Progenitor cell of endocrine pancreas (in vitro differentiated cells): ENCODE measurements at places on chromosomes 2 and 18. TPM values are rescaled to one million over a fixed set of nuclear protein-coding genes. Genes with fewer than 3 reads are reported as not detected.

ARHGAP15 gene
- total RNA-seq, result not detected in 2 replicates

GRCh38 chr2:217182926-217183325 is 323.1 kb upstream of the TNP1 start:
- DNase-seq, result no peak
- H3K27ac ChIP-seq, result no peak overlapping the region
- no peak overlapping the region for H3K4me3 ChIP-seq

NCKAP5 gene
- 1.2 and 1.7 TPM in 2 replicates for total RNA-seq

DNA sequence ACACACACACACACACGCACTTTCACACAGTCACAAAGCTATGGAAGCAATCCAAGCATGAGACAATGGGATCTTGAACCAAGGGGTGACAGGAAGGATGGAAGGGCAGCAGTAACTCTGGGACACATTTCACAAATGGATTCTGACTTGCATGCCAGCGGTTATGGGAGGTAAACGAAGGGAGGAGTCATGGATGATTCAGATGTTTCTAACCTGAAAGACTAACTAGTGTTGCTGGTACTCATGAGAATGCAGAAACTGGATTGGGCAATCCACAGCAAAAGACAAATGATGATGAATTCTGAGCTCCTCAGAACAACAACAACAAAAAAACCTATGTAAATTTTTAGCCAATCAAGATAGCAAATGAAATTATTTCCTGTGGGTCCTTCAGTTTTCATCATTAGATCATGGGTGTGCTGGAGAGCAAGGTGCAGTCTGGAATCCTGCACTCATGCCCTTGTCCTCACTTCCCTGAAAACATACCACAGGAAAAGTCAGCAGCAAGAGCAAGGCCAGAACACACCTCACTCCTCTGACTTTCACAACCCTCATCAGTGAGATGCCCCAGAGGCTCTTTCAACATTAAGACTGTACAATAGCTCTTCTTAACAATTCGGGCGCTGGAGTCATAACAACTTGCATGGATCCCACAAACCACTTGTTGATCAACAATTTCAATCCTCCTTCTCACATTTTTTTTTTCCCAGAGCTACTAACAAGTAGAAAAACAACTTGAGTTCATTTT is 32.6 kb downstream of the ABCA12 start:
- no peaks in the 10 kb centered on the region for H3K4me1 ChIP-seq
- H3K27ac ChIP-seq, result no peak overlapping the region
- no peak overlapping the region for H3K4me3 ChIP-seq

MEP1B gene
- total RNA-seq, result not detected in 2 replicates

CD8B2 gene
- not detected in 2 replicates for total RNA-seq

GRCh38 chr2:20568501-20569463 is 82.1 kb downstream of the HS1BP3 start:
- no peaks in the 10 kb centered on the region for H3K36me3 ChIP-seq
- H3K27me3 ChIP-seq, result peaks cover 7% of the 10 kb centered on the region
- peaks cover 20% of the 10 kb centered on the region for H3K4me1 ChIP-seq
- no peak overlapping the region for H3K27ac ChIP-seq

ALPG gene
- not detected in 2 replicates for total RNA-seq

DNA sequence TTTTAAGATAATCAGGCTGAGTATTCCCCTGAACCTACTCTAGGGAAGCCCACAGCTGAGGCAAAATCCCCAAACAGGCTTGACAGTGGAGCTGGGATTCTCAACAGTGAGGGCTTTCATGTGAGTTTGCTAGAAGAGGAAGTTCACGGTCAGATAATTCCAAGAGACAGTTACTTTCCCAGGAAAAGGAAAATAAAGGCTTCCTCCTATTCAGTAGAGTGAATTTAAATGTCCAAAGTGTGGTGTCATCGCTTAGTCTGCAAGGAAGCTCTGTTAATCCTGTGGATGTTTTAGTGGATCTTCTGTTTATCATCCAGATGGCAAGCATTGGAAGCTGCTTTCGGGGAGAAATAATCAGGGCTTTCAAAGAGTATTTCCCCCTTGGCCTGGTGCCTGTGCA is 119.8 kb downstream of the RPIA start:
- H3K27me3 ChIP-seq, result no peaks in the 10 kb centered on the region
- no peak overlapping the region for H3K27ac ChIP-seq
- no peaks in the 10 kb centered on the region for H3K36me3 ChIP-seq
- H3K4me1 ChIP-seq, result peaks cover 3% of the 10 kb centered on the region
- H3K4me3 ChIP-seq, result no peak overlapping the region

- no peaks in the 10 kb centered on the region for H3K4me1 ChIP-seq
- H3K36me3 ChIP-seq, result no peaks in the 10 kb centered on the region
- no peak overlapping the region for H3K27ac ChIP-seq
- H3K27me3 ChIP-seq, result no peaks in the 10 kb centered on the region
Measured at GRCh38 chr2:195967336-195967735, 101.3 kb downstream of the DNAH7 start.

QPCT gene
- total RNA-seq, result 2.7 TPM in 2 replicates

DNA sequence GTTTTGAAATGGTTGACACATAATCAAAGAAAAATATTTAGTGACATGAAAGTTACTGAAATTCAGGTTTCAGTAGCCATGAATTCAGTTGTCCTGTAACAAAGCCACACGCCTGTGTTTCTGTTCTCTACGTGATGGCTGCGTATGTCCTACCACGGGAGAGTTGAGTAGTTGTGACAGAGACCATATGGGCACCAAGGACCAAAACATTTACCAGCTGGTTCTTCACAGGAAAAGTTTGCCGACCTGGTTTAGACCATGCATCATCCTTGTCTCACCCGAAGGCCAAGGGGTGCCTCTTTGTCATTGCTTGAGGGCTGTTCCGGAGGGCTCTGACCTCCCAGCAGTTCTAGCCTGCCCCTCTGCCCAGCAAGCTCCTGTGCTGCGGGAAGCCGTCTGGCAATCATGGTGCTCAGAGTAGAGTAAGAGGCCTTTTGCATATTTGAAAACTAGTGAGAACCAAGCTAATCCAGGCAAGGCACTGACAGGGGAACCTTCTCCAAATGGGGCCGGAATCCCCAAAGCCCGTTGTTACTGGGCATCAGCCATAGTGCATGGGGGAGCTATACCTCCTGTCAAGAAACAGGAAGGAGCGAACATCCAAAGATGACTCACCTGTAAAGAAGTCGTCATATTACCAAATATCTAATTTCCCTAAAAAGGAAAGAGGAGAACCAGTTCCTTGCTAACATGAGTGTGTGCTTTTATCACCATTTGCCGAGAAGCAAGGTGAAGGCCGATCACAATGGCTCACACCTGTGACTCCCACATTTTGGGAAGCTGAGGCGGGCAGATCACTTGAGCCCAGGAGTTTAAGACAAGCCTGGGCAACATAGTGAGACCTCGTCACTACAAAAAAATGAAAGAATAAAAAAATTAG is 92.6 kb upstream of the RAB12 start:
- no peak overlapping the region for H3K4me3 ChIP-seq
- H3K27ac ChIP-seq, result no peak overlapping the region
- peaks cover 5% of the 10 kb centered on the region for H3K27me3 ChIP-seq
- DNase-seq, result no peak
- H3K4me1 ChIP-seq, result no peaks in the 10 kb centered on the region
- H3K36me3 ChIP-seq, result no peaks in the 10 kb centered on the region

DNA sequence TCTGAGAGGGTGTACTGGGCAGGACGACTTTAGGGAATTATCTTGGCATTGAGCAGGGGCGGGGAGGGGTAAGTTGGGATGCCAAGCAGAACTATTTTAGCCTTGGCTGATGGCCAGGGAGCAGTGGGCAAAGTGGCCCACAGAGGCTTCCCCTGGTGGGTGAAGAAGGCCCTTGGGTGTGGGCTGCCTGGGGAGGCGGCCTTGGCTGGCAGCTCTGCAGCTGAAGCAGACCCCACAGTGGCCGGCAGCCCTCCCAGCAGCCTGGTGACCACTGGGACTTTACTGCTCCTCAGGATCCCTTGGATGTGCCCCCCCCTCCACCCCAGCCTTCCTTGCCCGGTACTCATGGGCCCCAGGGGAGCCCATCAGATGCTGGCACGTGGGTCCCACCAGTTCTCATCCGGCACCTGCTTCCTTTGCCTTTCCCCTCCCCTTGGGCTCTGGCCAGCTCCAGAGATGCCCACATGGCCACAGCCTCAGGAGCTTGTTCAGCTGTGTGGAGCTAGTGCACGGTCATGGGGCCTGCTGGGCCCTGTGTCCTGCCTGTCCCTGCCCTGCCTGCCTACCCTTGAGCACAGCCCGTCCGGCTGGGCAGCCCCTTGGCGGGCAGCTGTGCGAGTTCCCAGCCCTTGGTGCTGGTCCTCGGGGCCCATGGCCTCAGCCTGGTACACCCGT is 122.1 kb upstream of the HS6ST1 start:
- H3K27ac ChIP-seq, result peak overlapping the region; percentile 69
- peak; percentile 5 for DNase-seq
- no peak overlapping the region for H3K4me3 ChIP-seq
- no peaks in the 10 kb centered on the region for H3K36me3 ChIP-seq
- peaks cover 19% of the 10 kb centered on the region for H3K27me3 ChIP-seq
- peaks cover 12% of the 10 kb centered on the region for H3K4me1 ChIP-seq

DNA sequence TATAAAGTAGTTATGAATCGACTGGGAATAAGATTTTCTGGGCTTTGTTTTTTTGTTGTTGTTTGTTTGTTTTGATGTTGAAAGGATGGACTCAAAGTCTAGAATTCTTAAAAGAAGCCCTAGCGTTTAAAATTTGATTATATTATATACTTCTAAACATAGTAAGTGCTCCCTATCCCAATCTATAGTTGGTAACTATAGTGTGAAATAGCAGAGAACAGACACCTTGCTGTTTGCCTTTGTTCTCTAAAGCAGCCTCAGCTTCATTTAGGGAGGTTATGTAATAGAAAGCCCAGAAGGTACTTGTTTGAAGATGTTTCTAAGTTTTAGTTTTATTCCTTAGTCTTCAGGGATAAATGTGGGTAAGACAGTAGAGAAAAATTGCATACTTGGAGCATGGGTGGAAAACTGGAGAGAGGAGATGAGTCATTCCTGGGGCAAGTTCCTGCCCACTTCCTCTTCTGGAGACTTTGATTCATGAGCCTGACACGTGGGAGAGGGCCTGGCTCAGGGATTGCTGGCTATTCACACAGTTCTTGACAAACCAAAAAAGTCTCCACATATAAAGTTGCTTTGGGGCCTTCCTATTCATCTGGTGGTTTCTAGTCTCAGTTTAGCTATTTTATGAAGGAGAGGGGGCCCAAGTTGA is 131.9 kb downstream of the MYO1B start:
- peaks cover 40% of the 10 kb centered on the region for H3K4me1 ChIP-seq
- peaks cover 16% of the 10 kb centered on the region for H3K36me3 ChIP-seq
- H3K27me3 ChIP-seq, result no peaks in the 10 kb centered on the region
- H3K27ac ChIP-seq, result peak overlapping the region; percentile 57
- no peak for DNase-seq
- H3K4me3 ChIP-seq, result no peak overlapping the region

- H3K27ac ChIP-seq, result no peak overlapping the region
- no peak overlapping the region for H3K4me3 ChIP-seq
- H3K27me3 ChIP-seq, result no peaks in the 10 kb centered on the region
- H3K4me1 ChIP-seq, result no peaks in the 10 kb centered on the region
Measured at GRCh38 chr18:39647627-39648534, 2082.3 kb upstream of the CELF4 start.

- no peaks in the 10 kb centered on the region for H3K36me3 ChIP-seq
- DNase-seq, result no peak
- H3K4me3 ChIP-seq, result no peak overlapping the region
- H3K27ac ChIP-seq, result no peak overlapping the region
Measured at GRCh38 chr2:21774691-21775368, 651.1 kb downstream of the TDRD15 start.

POTEJ gene
- 0.19 and 0.24 TPM in 2 replicates for total RNA-seq

DNA sequence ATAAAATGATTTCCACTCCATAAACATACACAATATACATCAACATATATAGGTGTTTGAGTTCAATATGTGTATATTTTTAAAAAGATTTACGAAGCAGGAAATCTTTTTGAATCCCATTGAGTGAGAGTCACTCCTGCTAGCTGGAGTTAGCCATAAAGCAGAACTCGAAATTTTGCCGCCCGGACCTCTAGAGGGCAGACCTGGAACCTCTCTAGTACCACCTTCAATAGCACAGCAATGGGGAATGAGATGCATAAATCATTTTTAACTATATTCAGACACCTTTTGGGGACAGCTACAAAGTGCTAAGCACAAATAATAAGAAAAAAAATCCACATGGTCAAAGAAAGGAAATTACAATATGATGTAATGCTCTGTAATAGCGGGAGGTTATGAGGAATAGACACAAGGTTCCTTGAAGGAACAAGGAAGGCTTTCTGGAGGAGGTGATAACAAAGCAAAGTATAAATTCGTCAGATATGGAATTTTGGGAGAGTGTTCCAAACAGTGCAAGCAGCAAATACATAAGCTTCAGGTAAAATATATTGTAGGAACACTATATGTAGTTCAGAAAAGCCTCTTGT is 533.4 kb downstream of the ERBB4 start:
- no peak for DNase-seq
- no peaks in the 10 kb centered on the region for H3K27me3 ChIP-seq
- H3K36me3 ChIP-seq, result no peaks in the 10 kb centered on the region
- H3K27ac ChIP-seq, result no peak overlapping the region

TET3 gene
- 38.2 and 40.7 TPM in 2 replicates for total RNA-seq

DNA sequence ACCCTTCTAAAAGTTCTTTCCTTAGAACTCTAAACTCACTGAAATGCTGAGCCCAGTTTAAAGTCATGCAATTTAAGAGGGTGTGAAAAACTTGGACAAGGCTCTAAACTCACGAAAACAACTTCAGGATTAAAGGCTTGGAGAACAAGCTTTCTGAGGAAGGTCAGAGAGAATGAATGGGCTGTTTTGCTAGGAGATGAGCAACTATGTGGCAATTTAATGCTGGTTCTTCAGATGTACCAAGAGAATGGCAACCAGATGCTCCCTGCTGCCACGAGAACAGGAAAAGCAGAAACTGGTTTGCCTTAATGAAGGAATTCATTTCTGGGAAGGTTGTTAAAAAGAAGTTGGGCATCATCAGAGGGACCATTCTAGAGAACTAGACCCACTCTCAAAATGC is 77.8 kb upstream of the PMAIP1 start:
- H3K27me3 ChIP-seq, result peaks cover 38% of the 10 kb centered on the region
- no peak overlapping the region for H3K4me3 ChIP-seq
- no peak for DNase-seq

GRCh38 chr2:174166261-174166660 is 82.1 kb downstream of the OLA1 start:
- H3K4me3 ChIP-seq, result no peak overlapping the region
- peaks cover 27% of the 10 kb centered on the region for H3K36me3 ChIP-seq
- DNase-seq, result no peak
- no peaks in the 10 kb centered on the region for H3K27me3 ChIP-seq
- no peak overlapping the region for H3K27ac ChIP-seq

TM4SF20 gene
- total RNA-seq, result not detected in 2 replicates

- no peak overlapping the region for H3K4me3 ChIP-seq
- no peaks in the 10 kb centered on the region for H3K4me1 ChIP-seq
- H3K27ac ChIP-seq, result no peak overlapping the region
- no peak for DNase-seq
- no peaks in the 10 kb centered on the region for H3K27me3 ChIP-seq
Measured at GRCh38 chr2:172655091-172655837, 80.4 kb upstream of the RAPGEF4 start.

NR4A2 gene
- 7.9 and 8.3 TPM in 2 replicates for total RNA-seq

HMSD gene
- 5.5 and 7.2 TPM in 2 replicates for total RNA-seq
